ELR (cell line): ENCODE measurements at places on chromosomes 5 and 9.

- DNase-seq: no peak
These were observed 1.3 kb downstream of the TXN start for GRCh38 chr9:110255034-110255462.

DNA sequence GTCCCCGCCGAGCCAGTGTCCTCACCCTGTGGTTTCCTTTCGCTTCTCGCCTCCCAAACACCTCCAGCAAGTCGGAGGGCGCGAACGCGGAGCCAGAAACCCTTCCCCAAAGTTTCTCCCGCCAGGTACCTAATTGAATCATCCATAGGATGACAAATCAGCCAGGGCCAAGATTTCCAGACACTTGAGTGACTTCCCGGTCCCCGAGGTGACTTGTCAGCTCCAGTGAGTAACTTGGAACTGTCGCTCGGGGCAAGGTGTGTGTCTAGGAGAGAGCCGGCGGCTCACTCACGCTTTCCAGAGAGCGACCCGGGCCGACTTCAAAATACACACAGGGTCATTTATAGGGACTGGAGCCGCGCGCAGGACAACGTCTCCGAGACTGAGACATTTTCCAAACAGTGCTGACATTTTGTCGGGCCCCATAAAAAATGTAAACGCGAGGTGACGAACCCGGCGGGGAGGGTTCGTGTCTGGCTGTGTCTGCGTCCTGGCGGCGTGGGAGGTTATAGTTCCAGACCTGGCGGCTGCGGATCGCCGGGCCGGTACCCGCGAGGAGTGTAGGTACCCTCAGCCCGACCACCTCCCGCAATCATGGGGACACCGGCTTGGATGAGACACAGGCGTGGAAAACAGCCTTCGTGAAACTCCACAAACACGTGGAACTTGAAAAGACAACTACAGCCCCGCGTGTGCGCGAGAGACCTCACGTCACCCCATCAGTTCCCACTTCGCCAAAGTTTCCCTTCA lies 1.4 kb downstream of the GLIS3 start:
- peak; percentile 64 for DNase-seq

- peak; percentile 71 for DNase-seq
These were observed 3.8 kb downstream of the EGR1 start for GRCh38 chr5:138468966-138469539.

- DNase-seq: no peak
These were observed 205.2 kb downstream of the PIK3R1 start for GRCh38 chr5:68420476-68421344.
